ENCODE measurements at places on chromosomes 5 and 9.

DNA sequence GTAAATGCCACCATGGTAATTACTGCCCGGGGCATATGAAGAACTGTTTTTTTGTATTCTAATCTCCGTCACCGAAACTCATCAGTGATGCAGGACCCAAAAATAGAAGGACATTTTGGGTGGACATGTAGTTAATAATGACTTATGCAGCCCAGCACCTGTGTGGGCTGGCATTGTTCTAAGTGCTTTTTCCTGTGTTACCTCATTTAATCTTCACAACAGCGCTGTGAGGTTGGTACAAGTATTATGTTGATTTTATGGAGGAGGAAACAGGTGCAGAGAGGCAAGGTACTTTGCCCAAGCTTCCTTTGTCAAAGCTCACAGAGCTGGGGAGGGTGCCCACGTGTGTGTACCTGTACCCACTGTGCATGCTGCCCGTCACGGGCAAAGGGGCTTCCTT is 58.4 kb downstream of the DAPK1 start:
- DNase-seq: no peak

- DNase-seq: no peak
These were observed 482.7 kb upstream of the TLE4 start for GRCh38 chr9:79089054-79089560.

- DNase-seq: peak; percentile 84
These were observed at the start of gene VDAC1 for GRCh38 chr5:134004626-134005416. VDAC1 (minus strand) TSS chr5:134004975; CDS start chr5:133993012, 11,963 bp downstream.

- no peak for DNase-seq
These were observed 758.6 kb upstream of the DMAC1 start for GRCh38 chr9:8558176-8558575.

GRCh38 chr5:175638305-175638704 is 19.6 kb upstream of the HRH2 start:
- DNase-seq: no peak
